ENCODE measurements at places on chromosomes 16 and 17. TPM values are rescaled to one million over a fixed set of nuclear protein-coding genes. Genes with fewer than 3 reads are reported as not detected.

DNA sequence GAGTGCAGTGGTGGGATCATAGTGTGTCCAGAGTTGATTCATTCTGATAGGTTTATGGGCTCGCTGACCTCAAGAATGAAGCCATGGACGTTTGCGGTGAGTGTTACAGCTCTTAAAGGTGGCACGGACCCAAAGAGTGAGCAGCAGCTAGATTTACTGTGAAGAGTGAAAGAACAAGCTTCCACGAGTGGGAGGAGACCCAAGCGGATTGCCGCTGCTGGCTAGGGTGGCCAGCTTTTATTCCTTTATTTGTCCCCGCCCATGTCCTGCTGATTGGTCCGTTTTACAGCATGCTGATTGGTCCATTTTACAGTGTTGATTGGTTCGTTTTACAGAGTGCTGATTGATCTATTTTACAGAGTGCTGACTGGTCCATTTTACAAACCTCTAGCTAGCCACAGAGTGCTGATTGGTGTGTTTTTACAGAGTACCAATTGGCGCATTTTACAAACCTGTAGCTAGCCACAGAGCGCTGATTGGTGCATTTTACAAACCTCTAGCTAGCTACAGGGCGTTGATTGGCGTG lies 17.5 kb downstream of the CACNG4 start:
- H3K4me3 ChIP-seq, result no peak overlapping the region
- H3K4me1 ChIP-seq, result peaks cover 4% of the 10 kb centered on the region
- no peak overlapping the region for H3K27ac ChIP-seq
- peaks cover 17% of the 10 kb centered on the region for H3K27me3 ChIP-seq

- H3K27me3 ChIP-seq, result no peaks in the 10 kb centered on the region
- peak; percentile 50 for DNase-seq
- peak overlapping the region; percentile 53 for H3K27ac ChIP-seq
- H3K36me3 ChIP-seq, result peaks cover 37% of the 10 kb centered on the region
- peak overlapping the region; percentile 65 for H3K4me3 ChIP-seq
Measured at GRCh38 chr16:31201582-31202413, 762 bp downstream of the PYCARD start.

DNA sequence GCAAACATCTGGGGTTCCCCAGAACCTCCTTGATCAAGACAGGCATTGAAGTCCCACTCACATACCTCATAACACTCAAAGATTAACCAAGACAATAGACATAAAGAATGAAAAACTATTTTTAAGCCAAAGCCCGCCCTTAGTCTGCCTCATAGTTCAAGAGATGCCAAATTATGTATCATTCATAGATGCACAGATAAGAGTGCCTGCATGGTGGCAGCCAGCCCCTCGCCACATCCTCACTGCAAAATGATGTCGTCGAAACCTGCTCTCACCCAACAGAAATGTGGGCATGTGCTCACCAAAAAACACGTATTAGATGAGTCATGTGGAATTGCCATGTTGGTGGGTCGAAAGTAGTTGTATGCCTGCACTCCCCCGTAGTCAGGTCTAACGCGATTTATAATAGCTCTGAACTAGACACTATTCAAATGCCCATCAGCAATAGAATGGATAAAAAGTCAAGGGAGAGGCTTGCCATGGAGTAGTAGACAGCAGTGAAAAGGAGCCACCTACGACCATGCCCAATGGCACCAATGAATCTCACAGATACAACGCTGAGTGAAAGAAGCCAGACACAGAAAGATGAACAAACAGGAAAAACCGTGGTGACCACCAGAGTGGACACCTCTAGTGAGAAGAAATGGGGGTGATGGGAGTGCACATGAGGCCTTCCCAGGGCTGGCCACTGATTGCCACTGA lies 64.8 kb downstream of the C16orf95 start:
- H3K4me3 ChIP-seq, result no peak overlapping the region
- no peaks in the 10 kb centered on the region for H3K27me3 ChIP-seq
- DNase-seq, result no peak
- no peaks in the 10 kb centered on the region for H3K4me1 ChIP-seq

DNA sequence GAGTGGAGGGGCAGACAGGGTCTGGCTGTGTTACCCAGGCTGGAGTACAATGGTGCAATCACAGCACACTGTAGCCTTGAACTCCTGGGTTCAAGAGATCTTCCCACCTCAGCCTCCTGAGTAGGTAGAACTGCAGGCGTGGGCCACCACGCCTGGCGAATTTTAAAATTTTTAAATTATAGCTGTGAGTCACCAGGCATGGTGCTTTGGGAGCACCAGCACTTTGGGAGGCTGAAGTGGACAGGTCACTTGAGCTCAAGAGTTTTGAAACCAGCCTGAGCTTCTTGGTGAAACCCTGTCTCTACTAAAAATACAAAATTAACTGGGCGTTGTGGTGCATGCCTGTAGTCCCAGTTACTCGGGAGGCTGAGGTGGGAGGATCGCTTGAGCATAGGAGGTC lies 114.0 kb downstream of the CHD9 start:
- no peaks in the 10 kb centered on the region for H3K4me1 ChIP-seq
- no peaks in the 10 kb centered on the region for H3K36me3 ChIP-seq
- H3K27me3 ChIP-seq, result no peaks in the 10 kb centered on the region
- no peak overlapping the region for H3K4me3 ChIP-seq

DNA sequence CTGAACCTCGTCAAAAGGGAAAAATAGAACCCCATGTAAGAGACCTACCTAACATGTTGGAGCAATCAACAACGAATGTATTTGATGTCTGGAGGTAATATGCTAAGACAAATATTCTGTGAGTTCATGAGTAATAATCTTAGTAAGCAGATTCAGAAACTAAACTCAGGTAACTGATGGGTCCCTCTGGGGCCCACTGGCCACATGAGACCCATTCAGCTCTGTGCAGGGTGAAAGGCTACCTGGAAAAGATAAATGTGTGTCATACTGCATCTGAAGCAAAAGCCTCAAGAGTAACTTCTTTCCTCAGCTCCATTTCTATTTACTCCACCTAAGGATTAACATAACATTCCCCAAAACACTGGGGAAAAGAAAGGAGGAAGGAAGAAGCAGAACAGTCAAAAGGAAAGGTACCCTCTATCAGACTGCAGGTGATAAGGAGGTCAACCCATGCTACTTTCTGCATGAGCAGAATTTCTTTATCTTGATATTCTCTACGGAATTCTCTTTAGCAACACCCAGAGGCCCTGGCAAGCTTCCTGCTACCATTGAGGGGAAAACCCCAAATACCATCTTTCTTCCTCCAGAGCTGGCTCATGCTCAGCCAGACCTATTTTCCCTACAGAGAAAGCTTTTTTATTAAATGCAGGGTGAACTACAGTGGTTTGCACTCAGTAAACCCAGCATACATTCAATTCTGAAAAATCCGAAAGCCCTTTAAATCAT lies 37.7 kb upstream of the ABCA6 start:
- H3K27ac ChIP-seq, result no peak overlapping the region
- H3K4me3 ChIP-seq, result no peak overlapping the region
- no peaks in the 10 kb centered on the region for H3K27me3 ChIP-seq

- H3K4me3 ChIP-seq, result no peak overlapping the region
- no peak overlapping the region for H3K27ac ChIP-seq
- no peak for DNase-seq
- no peaks in the 10 kb centered on the region for H3K36me3 ChIP-seq
Measured at GRCh38 chr16:7373776-7374175, 41.1 kb downstream of the RBFOX1 start.

DNA sequence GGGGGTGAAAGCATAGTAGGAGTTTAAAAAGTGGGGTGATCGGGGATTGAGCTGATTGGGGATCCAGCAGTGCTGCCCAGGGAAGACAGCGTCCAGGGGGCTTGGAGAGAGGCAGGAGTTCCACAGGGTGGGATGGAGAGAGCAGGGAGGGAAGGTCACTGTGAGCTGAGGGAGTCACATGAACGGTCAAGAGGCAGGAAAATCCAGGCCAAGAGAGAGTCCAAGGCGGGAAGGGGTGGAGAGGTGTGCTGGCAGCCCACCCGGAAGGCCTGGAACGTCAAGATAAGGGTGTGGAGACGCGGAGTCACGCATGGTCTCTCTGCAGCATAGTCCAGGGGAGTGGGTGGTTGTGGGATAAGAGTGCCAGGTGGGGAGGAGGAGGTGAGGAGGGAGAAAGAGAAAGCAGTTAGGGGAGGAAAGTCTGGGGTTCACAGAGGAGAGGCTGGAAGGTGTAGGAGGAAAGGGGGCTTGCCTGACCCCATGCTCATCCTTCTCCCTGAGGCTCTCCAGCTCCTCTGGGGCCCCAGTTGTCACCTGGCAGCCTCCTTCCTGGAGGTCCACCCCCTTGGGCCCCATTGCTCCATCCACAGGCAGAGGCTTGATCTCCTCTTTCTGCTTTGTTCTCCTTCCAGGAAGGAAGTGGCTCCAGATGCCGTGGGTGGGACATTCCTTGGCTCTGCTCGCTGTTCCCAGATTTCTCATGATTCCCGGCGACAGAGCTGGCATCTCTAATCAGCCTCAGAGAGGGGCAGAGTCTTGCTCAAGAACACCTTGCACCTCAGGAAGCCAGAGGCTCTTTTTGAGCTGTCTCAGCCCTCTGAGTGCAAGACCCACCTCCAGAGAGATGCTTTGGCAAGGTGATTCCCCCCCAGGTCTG lies 28.7 kb downstream of the CCR7 start:
- peak overlapping the region; percentile 76 for H3K27ac ChIP-seq
- no peaks in the 10 kb centered on the region for H3K27me3 ChIP-seq
- peaks cover 75% of the 10 kb centered on the region for H3K4me1 ChIP-seq

DNA sequence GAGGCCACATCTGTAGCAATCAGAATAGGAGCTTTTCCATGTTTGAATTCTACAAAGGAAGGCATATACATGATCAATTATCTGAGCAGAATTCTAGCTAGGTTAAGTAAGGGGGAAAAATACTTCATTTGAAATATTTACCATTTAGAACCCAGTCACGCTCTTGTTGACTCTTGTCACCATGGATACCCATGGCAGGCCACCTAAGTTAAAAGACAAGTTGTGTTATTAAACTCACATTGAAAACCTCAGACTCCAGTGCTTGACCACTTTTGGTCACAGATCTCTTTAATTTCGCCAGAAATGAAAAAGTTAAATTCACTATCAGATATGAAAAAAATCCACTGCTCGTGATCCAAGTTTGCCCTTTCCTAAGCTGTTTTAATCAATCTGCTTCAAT lies 4.1 kb downstream of the DDX5 start:
- H3K36me3 ChIP-seq, result peaks cover 75% of the 10 kb centered on the region
- no peaks in the 10 kb centered on the region for H3K27me3 ChIP-seq
- H3K4me3 ChIP-seq, result peak overlapping the region; percentile 1
- DNase-seq, result no peak
- H3K4me1 ChIP-seq, result peaks cover 40% of the 10 kb centered on the region

- no peak for DNase-seq
- peaks cover 20% of the 10 kb centered on the region for H3K4me1 ChIP-seq
- H3K27ac ChIP-seq, result no peak overlapping the region
- H3K36me3 ChIP-seq, result peaks cover 16% of the 10 kb centered on the region
- no peaks in the 10 kb centered on the region for H3K27me3 ChIP-seq
Measured at GRCh38 chr17:17902376-17902775, 65.6 kb upstream of the SREBF1 start.

The DNAH17 gene
- 0.63 TPM for total RNA-seq

The PPP1R27 gene
- total RNA-seq, result not detected

The MFAP4 gene
- 63.4 TPM for total RNA-seq

Measured in heart left ventricle (tissue), 16 donors.